ENCODE measurements at places on chromosomes 6 and 20. TPM values are rescaled to one million over a fixed set of nuclear protein-coding genes. Genes with fewer than 3 reads are reported as not detected.

DNA sequence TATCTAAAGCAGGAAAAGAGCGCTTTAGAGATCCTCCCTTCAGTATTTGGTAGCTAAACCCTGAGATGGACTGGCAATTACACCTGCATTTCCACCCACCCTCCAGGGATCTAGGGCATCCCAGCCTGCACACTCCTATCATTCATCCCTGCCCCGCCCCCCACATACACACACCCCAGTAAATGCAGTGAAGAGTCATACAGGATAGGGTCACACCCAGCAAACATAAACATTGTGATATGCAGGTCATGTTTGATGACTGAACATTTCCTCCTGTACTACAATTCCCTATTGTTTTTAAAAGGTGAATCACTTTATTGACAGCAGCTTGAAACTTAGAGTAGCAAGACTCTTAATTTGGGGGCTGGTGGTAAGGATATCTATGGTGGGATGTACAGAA lies 112.9 kb downstream of the FOXO3 start:
- DNase-seq, result no peak

- DNase-seq, result no peak
Measured at GRCh38 chr20:58908941-58909340, 56.4 kb downstream of the GNAS start.

The NOTCH4 gene
- 15.1 TPM for total RNA-seq

DNA sequence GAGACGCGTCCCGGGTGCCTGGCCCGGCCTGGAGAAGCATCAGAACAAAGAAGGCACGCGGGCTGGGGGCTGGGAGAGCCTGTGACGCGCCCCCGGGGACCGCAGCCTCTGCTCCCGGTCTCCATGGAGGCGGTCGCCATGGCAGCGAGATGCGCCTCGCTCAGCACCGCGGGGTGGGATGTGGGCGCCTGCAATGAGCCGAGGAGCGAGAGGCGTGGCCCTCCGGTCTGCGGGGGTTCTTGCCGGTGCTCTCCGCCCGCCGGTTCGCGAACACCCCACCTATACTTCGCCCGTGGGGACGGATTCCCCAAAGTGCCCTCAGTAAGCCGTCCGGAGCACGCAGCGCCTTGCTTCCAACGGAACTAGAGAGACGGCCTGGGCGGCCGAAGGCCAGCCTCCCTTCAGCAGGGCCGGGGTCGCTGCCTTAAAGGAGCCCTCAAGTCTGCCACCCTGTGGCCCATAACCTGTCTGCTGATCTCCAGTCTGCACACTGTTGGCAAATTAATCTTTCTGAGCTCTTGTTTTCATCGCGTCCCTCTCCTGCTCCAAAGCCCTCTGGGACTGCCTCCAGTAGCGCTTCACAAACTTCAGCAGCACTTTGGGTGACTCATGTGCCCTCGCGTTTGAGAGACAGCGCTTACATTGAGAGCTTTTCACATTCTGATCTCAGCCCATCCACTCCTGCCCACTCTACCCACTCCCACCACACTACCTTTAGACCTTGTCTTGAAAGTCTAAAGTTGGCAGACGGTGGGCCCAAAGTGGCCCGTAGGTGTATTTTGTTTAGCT lies 983 bp upstream of the ADISSP start:
- peak; percentile 44 for DNase-seq

GRCh38 chr20:46883892-46884291 lies 10.8 kb upstream of the EYA2 start:
- no peak for DNase-seq

DNA sequence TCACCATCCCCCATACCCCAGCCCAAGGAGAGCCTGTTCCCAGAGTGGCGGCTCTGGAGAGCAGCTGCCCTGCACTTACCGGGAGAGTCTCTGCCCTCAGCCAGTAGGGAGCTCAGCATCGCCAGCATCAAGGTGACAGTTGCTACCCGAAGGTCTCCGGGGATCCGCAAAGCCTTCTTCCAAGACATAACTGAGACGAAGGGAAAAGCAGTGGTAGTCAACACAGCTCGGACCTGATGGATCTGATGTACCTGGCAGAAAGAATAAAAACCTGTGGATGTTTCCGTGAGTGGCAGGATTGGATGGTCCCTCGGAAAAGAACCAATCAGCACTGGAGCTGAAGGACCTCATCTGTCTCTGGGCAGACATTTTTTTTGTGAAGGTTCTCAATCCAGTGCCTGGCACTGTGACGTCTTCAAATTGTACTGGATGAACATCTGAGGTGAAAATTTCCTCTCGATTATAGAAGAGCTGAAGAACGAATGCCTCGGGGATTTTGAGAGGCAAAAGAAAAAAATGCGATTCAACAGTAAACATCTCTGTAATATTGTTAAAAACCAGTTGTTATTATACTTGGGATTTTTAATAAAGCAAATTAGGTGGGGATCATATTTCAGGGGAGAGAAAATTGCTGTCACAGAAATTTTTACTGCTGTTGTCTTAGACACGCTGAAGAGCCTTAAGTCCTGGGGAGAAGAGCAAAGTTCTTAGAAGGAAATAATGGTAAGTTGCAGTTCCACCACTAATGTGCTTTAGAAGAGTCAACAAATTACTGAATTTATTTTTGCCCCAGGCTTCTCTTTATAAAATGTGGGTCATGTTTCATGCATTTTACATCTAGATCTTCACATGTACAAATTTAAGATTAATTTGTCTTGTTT lies at the start of gene HLA-DQB1:
TSS of gene HLA-DQB1 (minus strand) at position 238 of the 881 bp plus-strand sequence. CDS start at position 188, 50 bp downstream.
- DNase-seq, result no peak

- no peak for DNase-seq
Measured at GRCh38 chr6:3382326-3383279, 74.2 kb downstream of the SLC22A23 start.

GRCh38 chr6:47407300-47408281 lies 70.0 kb upstream of the CD2AP start:
- no peak for DNase-seq

- DNase-seq, result no peak
Measured at GRCh38 chr6:34080357-34080756, 65.5 kb downstream of the GRM4 start.

The POLR1C gene
- total RNA-seq, result 24.5 TPM

Measured in omental fat pad (tissue), 4 donors.